ENCODE measurements at places on chromosomes 7 and 10.

DNA sequence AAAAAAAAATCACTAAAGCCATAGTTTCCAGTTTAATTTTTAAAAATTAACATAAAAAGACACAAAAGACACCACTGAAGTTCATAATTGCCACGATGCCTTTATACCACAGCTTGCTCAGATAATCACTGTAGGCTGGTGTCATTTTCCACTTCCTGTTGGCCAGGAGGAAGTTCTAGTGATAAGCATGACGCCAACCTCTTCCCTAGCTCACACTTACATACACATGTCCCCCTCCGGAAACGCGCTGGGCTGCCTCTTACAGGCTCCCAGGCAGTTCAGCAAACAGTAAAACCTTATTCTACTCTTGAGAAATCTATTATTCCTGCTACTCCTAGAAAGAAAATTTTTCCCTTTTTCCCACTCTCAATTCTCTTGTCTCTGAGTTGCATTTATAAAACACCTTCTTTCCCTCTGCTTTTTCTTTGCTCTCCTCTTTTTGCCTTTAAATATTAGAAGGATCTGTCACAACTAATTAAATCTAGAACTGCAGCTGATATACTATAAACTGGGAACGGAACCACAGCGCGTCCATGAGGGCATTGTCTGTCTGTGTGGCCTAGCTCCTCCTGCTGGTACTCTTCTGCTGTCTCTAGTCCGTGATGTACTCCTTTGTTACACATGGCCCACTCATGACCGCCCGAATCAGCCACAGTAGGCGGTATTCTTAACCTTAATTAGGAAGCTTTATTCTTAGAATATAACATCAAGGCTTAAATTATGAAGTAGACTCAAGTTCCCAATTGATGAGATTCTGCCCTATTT, 664.9 kb downstream of the CNTNAP2 start:
- DNase-seq = no peak

DNA sequence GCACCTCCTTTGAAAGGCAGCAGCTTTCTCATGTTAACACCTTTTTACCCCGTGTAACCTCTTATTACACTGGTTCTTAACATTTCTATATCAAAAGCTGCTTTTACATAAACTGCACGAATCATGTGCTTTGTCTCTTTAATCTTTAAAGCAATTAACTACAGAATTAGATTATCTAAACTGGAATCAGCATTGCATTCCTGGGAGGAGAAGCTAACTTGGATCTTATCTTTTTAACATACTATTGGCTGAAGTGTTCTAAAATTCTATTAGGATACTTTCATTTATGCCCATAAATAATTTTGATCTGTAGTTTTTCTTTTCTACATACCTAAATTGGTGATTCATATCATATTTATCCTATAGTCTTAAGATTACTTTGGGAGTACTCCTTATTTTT, 428.4 kb upstream of the IGFBP3 start:
- DNase-seq = no peak

- DNase-seq = peak; percentile 24
Observed at GRCh38 chr10:73956476-73957359, 41.2 kb upstream of the VCL start.

DNA sequence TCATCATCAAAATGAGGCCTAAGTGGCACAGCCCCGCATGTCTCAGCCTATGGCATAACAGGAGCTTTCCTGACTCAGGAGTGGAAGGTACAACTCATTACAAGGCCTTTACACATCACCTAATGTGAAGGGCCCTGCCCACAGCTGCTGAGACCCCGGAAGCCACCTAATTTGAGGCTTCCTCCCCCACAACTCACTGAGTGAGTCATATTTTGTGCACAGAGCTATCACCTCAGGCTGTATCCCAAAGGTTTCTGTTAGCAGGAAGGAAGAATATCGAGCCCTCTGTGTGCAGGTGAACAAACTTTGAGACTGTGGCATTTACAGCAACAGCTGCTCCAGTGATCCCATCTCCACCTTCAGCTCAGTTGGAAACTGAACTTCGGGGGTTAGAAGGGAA, 20.6 kb downstream of the HTR5A start:
- DNase-seq = no peak

DNA sequence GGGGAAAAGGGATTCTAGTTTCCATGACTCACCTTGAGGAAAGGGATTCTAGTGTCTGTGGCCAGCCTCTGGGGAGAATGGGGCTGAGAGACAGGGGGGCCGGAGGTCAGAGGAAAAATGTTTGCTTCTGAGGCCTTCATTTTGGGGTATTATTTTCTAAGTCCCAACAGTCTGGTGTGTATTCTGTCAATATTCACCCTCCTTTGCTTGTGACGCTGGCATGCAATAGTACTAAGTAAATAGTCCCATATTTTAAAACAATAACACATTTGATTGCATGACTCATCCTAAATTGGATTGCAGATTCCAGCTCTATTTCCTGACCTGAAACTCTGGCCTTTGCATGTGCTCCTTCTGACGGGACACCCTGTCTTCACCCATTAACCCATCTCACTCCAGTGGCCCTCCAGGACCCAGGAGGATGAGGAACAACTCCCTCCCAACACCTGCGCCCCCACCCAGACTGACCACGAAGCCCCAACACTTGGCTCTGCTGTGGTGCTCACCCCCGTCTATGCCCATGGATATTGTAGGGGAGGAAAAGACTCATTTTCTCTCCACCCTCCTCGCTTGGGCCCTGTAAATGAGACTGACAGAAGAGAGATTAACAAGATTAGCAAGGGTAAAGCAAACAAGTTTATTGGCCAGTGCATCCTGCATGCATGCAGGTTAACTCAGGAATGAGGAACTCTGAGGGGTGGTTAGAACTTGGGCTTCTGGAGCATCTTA, 495.6 kb upstream of the KLF6 start:
- DNase-seq = no peak

- no peak for DNase-seq
Observed at GRCh38 chr10:114520453-114520852, 116.2 kb upstream of the AFAP1L2 start.

- DNase-seq = no peak
Observed at GRCh38 chr7:38311329-38311937, 38.0 kb upstream of the TARP start.

GRCh38 chr10:131548176-131548575, 236.7 kb upstream of the TCERG1L start:
- no peak for DNase-seq

DNA sequence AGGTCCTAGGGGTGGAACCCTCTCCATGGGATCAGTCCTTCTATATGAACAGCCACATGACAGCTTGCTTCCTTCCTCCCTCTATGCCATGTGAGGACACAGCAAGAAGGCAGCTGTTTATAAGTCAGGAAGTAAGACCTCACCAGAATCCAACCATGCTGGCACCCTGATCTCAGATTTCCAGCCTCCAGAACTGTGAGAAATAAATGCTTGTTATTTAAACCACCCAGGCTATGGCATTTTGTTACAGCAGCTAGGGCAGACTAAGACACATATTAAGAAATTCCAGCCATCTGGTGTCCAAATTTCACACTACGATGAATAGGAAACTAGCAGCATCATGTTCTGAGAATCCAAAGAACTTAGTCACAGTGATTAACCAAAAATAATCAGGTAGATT, 140.1 kb downstream of the ZFAND4 start:
- DNase-seq = no peak

DNA sequence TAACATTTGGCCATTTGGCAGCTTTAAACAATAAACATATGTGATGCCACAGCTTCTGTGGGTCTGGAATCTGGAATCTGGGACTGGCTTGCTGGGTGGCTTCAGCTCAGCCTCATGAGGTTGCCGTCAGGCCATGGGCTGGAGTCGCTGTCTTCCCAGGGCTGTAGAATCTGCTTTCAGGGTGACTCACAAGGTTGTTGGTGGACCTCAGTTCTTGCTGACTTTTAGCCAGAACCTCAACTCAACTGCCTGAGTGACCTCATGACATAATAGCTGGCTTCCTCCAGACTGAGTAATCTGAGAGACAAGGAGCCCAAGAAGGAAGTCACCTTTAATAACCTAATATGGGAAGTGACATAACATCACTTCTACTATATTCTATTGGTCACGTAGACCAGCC, 44.6 kb upstream of the TSPAN13 start:
- DNase-seq = no peak

GRCh38 chr7:47475880-47476227, 106.1 kb downstream of the TNS3 start:
- no peak for DNase-seq

GRCh38 chr10:122021379-122021778, 32.4 kb downstream of the TACC2 start:
- no peak for DNase-seq

- DNase-seq = no peak
Observed at GRCh38 chr7:47666164-47666862, 84.4 kb upstream of the TNS3 start.

- DNase-seq = no peak
Observed at GRCh38 chr10:71036297-71036966, 148.1 kb upstream of the PCBD1 start.

DNA sequence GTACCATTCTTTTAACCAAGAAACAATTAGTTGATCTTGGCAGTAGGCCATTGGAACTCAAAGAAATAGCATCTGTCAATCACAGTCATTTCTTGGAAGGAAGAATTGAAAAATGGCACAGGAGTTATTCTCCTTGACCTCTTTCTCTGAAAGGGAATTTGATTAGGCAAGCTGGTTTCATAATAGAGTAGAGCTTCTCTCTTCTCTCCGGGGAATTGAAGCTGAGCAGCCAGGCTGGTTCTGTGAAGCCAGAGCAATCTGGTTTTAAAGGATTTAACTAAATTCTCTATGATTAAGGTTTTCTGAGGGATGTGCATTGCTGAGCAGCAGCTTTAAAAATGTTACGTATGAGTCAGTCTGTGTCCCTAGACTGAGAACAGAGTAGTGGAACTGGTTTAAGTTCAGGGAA, 70.2 kb downstream of the AHCYL2 start:
- no peak for DNase-seq

DNA sequence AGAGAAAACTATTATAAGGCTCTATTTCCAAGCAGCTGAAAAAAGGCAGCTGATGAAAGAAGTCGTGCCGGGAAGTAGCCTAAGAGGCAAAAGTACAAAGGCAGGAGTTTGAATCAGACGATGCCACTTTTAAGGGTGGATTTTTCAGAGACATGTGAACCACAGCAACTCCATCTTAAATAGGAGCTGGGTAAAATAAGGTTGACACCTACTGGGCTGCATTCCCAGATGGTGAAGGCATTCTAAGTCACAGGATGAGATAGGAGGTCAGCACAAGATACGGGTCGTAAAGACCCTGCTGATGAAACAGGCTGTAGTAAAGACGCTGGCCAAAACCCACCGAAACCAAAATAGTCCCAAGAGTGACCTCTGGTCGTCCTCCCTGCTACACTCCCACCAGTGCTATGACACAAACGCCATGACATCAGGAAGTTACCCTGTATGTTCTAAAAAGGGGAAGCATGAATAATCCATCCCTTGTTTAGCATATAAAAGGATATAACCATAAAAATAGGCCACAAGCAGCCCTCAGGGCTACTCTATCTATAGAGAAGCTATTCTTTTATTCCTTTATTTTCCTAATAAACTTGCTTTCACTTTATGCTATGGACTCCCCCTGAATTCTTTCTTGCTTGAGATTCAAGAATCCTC, 45.5 kb upstream of the PRSS1 start:
- no peak for DNase-seq

DNA sequence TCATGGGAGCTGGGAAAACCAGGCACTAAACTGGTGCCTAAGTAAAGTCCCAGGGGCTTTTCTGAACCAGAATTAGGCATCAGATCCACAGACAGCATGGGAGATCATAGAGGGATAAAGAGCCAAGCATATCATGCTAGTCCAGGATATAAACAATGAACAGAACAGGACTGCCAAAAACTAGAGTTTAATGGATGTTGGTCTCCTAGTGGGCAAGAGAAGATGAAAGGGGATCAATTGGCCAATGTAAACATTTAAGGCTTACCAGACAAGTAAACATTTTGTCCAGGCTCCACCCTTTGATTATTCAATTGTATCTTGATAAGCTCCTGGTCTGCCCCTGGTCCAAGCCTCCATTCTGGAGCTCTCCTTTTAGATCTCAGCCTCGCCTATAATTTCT, 18.9 kb downstream of the MACC1 start:
- DNase-seq = no peak

DNA sequence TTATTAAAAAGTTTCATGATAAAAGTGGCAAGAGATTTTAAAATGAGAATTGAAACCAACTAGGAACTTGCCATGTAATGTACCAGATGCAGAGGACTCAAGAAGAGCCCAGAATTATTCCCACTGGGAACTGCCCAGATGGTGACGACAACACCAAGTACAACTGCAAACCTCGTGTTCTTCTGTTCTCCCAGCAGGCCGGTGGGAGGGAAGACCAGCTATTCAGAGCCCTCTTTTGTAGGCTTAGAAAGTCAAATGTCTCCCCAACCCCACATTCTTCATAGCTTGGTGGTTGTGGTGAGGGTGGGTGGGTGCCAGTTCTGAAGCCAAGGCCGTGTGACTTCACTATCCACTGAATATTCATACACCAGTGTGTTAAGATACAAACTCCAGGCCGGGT, 54.3 kb upstream of the ITGB1 start:
- no peak for DNase-seq

- DNase-seq = no peak
Observed at GRCh38 chr7:552868-553635, 33.4 kb upstream of the PDGFA start.

- DNase-seq = no peak
Observed at GRCh38 chr10:22505911-22506685, 160.8 kb downstream of the SPAG6 start.

- no peak for DNase-seq
Observed at GRCh38 chr10:79181698-79182521, 113.1 kb downstream of the ZMIZ1 start.

DNA sequence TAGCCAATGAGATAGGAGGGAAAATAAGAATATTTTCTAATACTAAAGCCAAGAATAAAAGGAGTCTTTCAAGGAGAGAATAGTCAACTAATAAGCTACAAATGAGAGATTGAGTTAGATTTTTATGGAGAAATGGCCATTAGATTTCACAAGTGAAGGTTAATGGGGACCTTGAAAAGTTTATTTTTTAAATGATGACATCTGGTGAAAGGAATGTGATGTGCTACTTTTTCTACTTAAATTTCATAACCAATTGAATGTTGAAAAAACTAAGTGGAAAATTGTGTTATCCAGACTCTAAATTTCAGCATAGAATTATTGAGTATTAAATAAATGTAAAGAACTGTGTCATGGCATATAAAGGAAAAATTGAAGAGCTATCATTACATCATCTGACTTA, 125.7 kb downstream of the TSPAN12 start:
- DNase-seq = no peak

- DNase-seq = no peak
Observed at GRCh38 chr10:62305813-62306212, 37.2 kb upstream of the RTKN2 start.

DNA sequence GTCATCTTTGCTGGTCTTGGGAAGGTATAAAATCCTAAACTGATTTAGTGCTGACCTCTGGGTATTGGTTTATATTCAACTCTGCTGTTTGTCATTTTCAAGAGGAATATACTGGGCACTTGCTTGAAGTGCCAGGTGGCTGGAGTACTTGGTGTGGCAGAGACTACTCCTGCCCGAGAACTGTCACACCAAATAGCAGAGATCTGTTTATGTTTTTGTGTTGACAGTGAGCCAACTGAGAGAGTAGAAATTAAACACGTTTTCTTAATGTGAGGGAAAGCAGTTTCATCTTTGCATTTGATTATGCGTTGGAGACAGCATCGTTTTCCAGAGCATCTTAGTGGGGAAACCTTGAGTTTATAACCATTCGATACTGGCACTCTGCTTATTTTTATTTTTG, 174.4 kb downstream of the CDCA7L start:
- DNase-seq = no peak

- DNase-seq = no peak
Observed at GRCh38 chr7:132779164-132779563, 202.9 kb upstream of the PLXNA4 start.

- DNase-seq = no peak
Observed at GRCh38 chr7:43701500-43701854, 27.8 kb downstream of the COA1 start.

GRCh38 chr10:73897693-73898092, 13.2 kb upstream of the PLAU start:
- no peak for DNase-seq
